ENCODE measurements at places on chromosomes 2 and 18.

- DNase-seq, result no peak
Observed at GRCh38 chr2:3447789-3448317, 68.4 kb downstream of the TRAPPC12 start.

- DNase-seq, result no peak
Observed at GRCh38 chr2:99974275-99974674, 168.1 kb downstream of the AFF3 start.

DNA sequence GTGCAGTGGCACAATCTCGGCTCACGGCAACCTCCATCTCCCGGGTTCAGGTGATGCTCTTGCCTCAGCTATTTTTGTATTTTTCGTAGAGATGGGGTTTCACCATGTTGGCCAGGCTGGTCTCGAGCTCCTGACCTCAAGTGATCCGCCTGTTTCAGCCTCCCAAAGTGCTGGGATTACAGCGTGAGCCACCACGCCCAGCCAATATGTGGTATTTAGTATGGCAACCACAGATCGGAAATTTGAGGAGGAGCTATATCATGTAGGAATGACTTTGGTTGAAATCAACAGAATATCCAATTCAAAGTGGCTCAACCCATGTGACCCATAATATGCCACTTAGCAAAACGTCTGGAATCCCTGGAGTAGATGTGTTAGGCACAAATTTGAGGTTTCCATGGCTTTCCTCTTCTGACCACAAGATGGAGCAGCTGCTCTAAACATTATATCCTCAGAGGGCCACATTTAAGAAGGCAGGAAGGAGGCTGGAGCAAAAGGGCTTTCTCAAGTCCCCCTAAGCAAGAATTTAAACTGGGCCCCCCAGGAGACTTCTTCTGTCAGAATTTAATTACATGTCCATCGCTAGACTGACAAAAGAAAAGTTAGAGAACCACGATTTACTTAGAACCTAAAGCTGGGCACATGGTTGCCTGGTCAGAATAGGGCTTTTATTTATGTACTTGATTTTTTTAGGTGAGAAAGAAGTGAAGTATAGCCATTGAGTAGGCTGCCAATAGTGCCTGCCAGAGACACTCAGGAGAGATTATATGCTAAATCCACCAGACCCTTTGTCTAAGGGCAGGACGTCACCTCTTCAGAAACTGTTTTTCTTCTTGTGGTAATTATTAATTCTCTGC is 49.6 kb upstream of the ITSN2 start:
- DNase-seq, result peak; percentile 64

DNA sequence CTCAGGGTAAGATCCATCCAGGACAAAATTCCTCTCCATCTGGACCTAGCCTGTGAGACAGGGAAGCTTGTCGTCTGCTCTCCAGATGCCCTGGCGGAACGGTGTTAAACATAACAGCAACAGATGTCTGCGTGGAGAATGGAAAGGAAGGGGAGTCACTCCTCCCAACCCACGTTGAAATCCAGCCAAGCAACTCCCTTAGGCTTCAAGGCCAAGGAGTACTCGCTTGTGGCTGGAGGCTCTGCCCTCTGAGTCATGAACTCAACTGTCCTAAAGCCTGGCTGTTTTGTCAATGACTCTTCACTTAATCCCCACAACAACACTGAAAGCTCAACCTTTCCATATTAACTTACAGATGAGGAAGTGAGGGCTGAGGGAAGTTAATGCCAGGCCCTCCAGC is 42.2 kb downstream of the TPO start:
- no peak for DNase-seq

- DNase-seq, result no peak
Observed at GRCh38 chr2:17413036-17413435, 105.2 kb downstream of the RAD51AP2 start.

- DNase-seq, result no peak
Observed at GRCh38 chr2:240963868-240964703, 34.3 kb upstream of the SNED1 start.
